ENCODE measurements at places on chromosomes 4 and X.
A peak's percentile ranks its signal among the peaks of the same experiment; 100 is the strongest.

- DNase-seq = no peak
Observed at GRCh38 chrX:73828080-73828720, 265.2 kb downstream of the CHIC1 start.

GRCh38 chr4:87053176-87053658 is 118.4 kb downstream of the AFF1 start:
- no peak for DNase-seq

GRCh38 chrX:48896611-48897011 is 957 bp downstream of the TIMM17B start:
- DNase-seq = no peak

GRCh38 chr4:121814756-121815155 is 8.9 kb downstream of the CCNA2 start:
- no peak for DNase-seq

DNA sequence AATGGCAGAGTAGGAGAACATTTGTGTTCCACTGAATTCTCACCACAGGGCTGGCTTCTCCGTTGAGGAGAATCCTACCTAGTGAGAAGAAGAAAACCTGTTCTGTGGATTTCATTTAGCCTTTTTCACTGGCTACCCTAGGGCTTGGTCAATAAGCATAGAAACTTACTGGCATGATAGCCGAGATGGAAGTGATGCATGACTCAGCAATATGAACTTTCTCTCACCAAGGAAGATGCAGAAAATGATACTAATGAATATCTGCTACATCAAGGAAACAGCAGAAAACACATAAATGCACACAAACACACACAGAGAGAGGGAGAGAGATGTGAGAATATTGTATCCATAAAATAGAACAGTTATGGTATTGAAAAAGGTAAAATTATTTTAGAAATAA is 216.3 kb downstream of the HHIP start:
- no peak for DNase-seq

GRCh38 chr4:164293743-164294142 is 460.2 kb upstream of the SMIM31 start:
- no peak for DNase-seq

- DNase-seq = no peak
Observed at GRCh38 chr4:81806485-81806884, 334.8 kb upstream of the RASGEF1B start.

GRCh38 chr4:30714408-30715031 is 5.6 kb upstream of the PCDH7 start:
- no peak for DNase-seq

DNA sequence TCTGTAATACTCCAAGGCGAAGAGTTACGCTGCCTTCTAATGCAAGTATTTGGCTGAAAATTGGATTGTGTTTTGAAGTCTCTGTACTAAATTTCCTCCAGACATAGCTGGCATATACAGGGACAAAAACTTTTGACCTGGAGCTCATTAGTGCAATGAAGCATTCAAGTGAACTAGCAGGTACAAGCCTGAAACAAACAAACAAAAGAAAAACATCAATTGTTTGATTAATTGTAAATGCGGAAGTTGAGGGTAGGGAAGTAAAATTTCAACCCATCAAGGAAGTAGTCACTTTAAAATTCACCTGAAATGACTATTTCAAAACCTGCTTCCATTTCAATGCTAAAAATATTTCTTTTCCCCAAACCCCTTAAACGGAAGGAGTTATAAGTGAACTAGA is 516.3 kb upstream of the ATOH1 start:
- DNase-seq = no peak

DNA sequence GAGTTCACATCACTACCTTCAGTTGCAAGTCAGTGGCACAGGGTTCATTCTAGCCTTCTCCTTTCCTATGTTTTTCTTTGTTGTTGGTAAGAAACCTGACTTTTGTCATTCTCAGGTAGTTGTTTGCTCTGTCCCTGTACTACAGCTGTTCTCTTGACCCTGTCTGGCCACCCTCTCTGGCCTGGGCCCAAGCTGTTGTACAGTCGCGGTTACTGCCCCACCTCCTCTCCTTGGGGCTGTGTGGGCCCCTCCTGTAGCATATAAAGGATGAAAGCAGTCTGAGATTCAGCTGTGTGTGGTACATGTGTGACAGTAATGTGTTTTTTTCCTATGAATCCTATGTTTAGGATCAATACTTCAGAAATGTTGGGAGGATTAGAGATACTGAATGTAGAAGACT is 12.5 kb downstream of the MOB1B start:
- no peak for DNase-seq

DNA sequence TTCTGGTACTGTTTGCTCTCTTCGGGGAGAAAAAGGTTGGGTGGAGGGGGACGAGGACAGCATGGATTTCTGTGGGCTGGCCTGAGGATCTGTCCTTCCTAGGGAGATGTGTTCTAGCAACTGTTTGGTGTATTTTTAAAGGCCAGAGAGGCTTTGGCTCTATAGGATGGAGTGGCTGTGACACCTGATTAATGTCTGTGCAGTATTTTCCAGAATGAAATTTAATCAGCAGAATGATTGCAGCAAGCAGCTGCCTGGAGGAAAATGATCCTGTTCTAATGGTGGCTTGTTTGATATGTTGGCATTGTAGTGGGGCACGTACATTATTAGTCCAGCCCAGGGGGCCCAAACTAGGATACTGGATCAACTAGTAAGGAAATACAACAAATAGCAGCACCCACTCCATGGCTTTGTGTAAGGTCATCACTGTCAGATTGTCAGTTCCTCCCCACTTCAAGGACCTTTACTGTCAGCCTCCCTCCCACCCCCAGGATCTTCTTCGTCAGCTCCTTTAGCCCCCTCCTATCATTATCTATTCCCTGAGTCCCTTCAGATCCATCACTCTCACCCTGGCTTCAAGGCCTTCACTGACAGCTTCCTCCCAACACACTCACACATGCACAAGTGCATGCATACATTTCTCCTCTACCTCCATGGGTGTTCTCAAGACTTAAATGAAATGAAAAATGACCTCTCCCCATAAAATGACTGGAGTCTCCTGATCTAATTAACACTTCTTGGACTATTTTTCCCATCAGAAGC is 10.4 kb upstream of the TMEM255A start:
- DNase-seq = no peak

- no peak for DNase-seq
Observed at GRCh38 chr4:159051245-159052071, 51.4 kb upstream of the RAPGEF2 start.

DNA sequence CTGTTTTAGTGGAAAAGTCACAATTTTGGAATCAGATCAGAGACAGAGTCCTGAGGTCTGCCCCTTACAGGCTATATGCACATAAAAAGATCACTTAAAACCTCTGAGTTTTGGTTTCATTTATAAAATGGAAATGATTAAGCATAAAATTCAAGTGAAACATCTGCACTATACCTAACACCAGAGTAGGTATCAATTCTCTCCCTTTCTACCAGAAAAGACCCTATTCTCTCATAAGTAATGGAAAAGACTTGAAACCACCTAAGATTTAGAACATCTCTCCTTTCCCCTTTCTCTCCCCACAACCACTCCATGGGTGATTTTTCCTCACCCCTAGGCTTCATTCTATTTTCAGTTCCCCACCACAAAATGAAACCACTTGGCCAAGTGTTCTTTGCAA is 907 bp downstream of the LHFPL1 start:
- no peak for DNase-seq

- DNase-seq = peak; percentile 0
Observed at GRCh38 chrX:261919-262352, 19.2 kb upstream of the PLCXD1 start.

DNA sequence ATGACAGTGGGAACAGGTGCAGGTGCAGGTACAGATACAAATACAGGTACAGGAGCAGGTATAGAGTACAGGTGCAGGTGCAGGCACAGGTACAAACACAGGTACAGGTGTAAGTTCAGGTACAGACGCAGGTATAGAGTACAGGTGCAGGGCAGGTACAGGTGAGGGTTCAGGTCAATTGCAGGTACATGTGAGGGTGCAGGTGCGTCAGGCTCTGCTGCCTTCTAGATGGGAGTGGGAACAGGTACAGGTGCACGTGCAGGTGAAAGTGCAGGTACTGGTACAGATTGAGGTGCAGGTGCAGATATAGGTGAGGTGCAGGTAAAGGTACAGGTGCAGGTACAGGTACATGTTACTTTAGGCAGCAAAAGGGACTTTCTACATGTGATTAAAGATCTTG is 85.7 kb downstream of the CRLF2 start:
- no peak for DNase-seq

DNA sequence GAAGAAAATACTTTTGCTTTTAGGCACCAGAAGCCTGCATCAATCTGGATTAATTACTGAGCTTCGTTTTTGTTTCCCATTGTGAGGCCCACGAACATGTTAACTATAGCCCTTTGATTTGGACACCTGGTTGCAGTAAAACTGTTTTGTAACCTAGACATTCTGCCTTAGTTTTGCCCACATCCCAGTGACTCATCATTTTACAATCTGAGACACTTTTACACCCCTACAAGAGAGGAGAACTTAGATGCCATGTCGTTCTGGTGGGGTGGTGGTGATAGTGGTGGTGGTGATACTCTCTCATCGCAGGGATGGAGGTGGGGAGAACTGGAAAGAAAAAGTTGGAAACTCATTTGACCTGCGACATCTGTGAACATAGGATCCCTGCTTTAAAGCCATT is 1257.2 kb downstream of the ADGRL3 start:
- no peak for DNase-seq

- no peak for DNase-seq
Observed at GRCh38 chr4:53616219-53616618, 24.9 kb upstream of the LNX1 start.

- no peak for DNase-seq
Observed at GRCh38 chrX:47918274-47918673, 81.6 kb downstream of the ZNF81 start.

GRCh38 chr4:173252024-173252935 is 81.9 kb downstream of the HMGB2 start:
- no peak for DNase-seq

GRCh38 chrX:47817421-47817820 is 19.3 kb upstream of the ZNF81 start:
- no peak for DNase-seq

- no peak for DNase-seq
Observed at GRCh38 chrX:17403189-17403691, 28.2 kb downstream of the NHS start.

DNA sequence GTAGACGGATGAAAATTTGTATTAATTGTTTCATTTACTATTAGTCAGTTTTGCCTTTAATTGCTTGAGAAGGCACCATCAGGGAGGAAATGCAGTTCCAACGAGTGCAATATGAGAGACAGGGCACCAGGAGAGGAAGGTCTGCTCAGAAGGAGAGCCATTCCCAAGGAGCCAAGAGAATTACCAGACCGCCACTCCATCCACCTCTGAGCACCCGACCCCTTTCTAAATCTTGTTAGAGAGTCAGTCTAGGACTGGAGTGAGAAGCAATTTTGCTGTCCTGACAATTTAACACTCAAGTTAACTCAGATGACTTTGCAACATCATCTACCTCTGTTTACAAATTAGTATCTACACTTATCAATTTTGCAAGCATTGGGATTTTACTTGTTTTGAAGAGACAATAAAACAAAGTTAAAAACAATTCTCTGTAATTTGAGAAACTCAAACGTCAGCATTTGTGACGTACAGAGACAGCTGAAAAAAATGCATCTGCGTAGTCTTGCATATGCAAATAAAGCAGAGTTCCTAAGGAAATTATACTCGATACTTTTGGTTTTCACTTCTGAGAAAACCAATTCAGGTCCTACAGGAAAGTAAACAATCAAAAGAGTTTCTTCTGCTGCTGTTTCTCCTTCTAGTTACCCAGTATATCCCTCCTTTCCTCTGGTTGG is 1704.7 kb upstream of the TENM3 start:
- no peak for DNase-seq

DNA sequence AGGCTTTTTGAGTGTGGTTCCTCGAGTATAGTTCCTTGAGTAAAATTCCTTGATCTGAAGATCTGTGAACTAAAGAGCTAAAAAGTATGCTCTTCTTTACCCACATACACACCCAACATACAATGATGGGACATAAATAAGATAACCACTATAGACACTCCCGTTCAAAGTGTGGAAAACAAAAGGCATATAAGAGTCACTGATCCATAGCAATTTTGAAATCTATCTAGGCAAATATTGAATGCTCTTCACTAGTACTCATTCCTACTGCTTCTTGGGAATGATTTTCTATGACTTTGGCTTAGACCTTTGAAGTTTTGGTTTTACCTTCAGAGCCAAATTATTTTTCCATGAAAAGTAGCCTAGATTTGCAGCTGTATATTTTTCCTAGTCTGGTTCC is 26.4 kb downstream of the PITX2 start:
- no peak for DNase-seq

- peak; percentile 15 for DNase-seq
Observed at GRCh38 chr4:88605736-88606135, 13.5 kb downstream of the HERC3 start.

DNA sequence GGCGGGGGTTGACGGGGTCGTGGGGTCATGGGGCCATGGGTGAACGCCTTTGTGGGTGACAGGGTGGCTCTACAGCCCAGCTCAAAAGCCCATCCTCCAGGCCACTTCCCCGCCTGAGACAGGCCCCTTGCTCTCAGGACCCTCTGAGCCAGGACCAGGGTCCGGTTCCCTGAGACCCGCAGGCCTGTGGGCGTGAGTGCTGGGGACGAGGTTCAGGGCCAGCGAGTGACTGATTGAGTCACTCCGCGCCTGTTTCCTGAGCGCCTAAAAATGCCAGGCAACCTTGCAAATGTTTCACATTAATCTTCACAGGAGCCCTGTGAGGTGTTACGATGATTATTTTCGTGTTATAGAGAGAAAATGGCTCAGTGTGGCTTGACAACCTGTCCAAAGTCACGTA is 97.8 kb downstream of the ZNF674 start:
- no peak for DNase-seq
